Articular chondrocyte of knee joint (primary cell): ENCODE measurements at places on chromosomes 4 and X. TPM values are rescaled to one million over a fixed set of nuclear protein-coding genes. Genes with fewer than 3 reads are reported as not detected.

The VCX2 gene
- not detected in 2 replicates for total RNA-seq

The CCSER1 gene
- 0.11 TPM in 1 of 2 replicates, not detected in the other for total RNA-seq

The RTL3 gene
- total RNA-seq, result 1.4 and 1.6 TPM in 2 replicates

The PCYT1B gene
- total RNA-seq, result 0.26 and 1.1 TPM in 2 replicates

The CD38 gene
- 0.11 and 0.13 TPM in 2 replicates for total RNA-seq

The LRRC66 gene
- total RNA-seq, result 1.0 and 1.4 TPM in 2 replicates

The ARSJ gene
- 29.0 and 40.2 TPM in 2 replicates for total RNA-seq

The SSX4B gene
- not detected in 2 replicates for total RNA-seq

The MAGEA8 gene
- total RNA-seq, result not detected in 2 replicates

The IL21 gene
- not detected in 2 replicates for total RNA-seq

The MFAP3L gene
- 5.1 and 5.9 TPM in 2 replicates for total RNA-seq

The EXOC1L gene
- not detected in 2 replicates for total RNA-seq

The TEX13C gene
- not detected in 2 replicates for total RNA-seq

The H2BW2 gene
- not detected in 2 replicates for total RNA-seq

The BEX5 gene
- total RNA-seq, result 0.78 and 0.97 TPM in 2 replicates

The WAS gene
- 0.11 and 0.13 TPM in 2 replicates for total RNA-seq
